ENCODE measurements at places on chromosomes 3 and 15.

DNA sequence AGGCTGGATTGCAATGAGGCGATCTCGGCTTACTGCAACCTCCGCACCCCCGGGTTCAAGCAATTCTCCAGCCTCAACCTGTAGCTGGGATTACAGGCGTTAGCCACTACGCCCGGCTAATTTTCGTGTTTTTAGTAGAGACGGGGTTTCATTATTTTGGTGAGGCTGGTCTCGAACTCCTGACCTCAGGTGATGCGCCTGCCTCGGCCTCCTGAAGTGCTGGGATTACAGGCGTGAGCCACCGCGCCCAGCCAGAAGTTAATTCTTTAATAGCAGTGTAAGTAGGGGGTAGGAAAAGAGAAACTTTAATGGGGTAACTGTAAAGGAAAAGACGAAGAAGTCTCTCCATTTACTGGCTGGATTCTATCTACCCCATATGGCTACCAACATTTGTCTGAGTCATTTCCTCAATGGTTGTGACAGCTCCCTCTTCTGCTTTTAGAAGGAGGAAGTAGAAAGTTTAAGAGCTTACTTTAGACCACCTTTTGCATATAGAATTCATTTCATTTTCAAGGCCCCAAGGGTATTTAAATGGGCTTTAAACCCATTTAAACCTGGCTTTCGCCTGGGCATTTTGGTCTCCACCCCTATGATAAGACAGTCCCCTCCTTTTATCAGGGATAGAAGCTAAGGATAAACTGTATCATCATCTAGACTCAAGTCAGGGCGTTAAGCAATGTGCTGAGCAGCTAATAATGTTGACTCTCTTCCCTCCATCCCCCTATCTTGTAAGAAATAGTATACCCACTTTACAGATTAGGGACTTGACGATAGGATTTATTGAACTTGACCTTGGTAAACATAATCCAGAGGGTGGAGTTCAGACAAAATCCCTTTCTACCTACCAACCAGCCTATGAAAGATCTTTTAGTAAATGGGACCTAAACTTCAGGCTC lies 1.1 kb upstream of the CDV3 start:
- no peak for DNase-seq

DNA sequence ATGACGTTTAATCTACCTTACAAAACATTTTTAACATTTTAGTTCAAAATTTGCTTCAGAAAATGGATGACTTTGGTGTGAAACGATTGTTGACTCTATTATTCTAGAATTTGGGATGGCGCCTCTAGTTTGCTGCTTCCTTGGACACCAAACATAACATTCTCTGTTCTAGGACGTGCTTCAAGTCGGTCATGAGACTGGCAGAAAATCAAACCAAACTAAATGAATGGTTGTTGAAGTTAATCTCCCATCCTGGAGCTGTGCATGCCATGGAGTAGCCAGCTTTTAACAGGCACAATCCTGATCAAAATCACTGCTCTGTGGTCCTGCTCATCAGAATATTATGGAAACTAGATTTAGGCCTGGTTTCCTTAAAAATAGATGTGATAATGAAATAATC lies 9.6 kb upstream of the LRRFIP2 start:
- DNase-seq: no peak

DNA sequence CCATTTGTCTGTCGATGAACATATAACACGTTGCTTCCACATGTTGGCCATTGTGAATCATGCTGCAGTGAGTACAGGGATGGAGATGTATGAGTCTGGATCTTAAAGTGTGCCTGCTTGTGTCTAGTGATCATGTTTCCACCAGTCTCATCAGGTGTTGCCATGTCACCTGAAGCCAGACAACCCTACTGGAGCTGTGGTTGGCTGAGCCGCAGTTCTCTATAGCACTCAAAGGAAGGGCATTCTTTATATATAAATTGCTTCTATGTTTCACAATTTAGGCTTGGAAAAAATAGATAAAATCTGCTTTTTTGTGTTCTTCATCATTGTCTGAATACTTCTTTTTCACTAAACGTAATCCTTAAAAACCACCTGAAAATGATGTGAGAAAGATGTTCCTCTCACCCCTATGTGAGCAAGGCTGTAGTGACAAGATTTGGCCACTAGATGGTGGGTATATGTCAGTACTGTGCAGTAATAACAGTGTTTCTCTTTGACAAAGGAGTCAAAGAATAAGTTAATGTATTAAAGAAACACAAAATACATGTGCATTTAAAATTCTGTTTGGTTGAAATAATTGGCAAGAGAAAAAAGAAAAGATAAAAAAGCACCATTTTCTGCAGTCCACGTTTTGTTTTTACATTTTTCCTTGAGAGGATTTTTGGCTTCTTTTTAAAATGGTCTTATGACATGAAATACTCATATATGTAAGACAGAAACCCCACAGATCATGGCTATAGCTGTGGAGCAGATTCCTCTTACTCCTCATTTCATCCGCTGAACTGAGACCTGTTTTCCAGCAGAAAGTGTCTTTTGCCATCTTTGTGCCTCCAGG lies 394.5 kb upstream of the DPPA4 start:
- peak; percentile 10 for DNase-seq

- peak; percentile 18 for DNase-seq
These were observed 31.4 kb downstream of the NPTN start for GRCh38 chr15:73601451-73602445.

GRCh38 chr3:52456800-52457183 lies 1.4 kb downstream of the NISCH start:
- DNase-seq: no peak

- DNase-seq: no peak
These were observed 53.9 kb downstream of the RAP2B start for GRCh38 chr3:153215966-153216365.

- no peak for DNase-seq
These were observed 90.1 kb upstream of the EPHB3 start for GRCh38 chr3:184471439-184471838.

GRCh38 chr3:65787340-65787739 lies 251.4 kb downstream of the MAGI1 start:
- DNase-seq: no peak

DNA sequence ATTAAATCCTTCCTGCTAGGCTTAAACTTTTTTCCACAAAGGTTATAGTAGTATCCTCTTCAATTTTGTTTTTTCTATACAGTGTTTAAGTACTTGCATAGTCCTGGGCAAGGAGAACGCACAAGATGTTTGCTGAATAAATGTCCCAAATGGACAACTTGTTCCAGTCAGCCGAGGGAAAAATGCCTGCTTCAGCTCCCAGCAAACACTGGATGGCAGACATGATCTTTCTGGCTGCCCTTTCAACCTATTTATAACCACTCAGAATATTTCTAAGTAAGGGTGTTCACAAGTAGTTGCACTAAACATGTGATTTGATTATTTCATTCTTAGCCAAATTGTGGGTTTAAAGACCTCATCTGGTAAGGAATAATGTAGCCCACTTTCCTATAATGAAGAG lies 29.8 kb downstream of the GNB4 start:
- no peak for DNase-seq

DNA sequence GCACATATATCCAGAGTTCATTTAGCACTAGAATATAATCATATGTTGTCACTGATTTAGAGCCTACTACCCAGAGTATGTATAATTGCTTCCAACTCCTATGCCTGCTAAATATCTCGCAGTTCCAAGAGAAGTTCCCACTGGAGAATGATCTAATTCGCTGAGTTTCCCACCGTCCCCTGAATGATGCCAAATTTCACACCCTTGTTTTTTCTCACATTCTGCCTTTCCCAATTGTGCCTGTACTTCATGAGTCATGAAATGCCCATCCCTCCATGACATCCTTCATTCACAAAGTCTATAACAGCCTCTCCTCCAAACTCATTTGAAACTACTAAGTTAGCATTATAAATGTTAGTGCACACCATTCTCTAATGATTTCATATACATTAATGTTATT lies 177.2 kb downstream of the CBLB start:
- no peak for DNase-seq

DNA sequence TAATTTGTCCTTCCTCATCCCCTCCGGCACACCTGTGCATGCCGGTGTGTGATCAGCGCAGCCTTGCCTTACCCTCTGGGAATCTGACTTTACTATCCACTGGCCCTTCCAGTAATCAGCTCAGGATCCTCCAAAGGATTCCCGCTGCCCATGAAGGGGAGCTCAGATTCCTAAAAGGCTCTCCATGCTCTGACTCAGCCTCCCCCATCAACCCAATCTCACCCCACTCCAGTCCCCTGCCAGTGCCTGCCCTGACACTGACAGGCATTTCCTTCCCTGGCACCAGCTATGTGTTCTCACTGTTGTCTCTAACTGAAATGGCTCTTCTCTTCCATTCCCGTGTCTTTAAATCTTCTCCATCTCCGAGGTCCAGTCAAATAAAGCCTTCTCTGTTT lies 7.3 kb upstream of the BCL2A1 start:
- DNase-seq: no peak

GRCh38 chr3:192726385-192726784 lies 956 bp downstream of the FGF12 start:
- no peak for DNase-seq

GRCh38 chr3:49611719-49612118 lies 57.4 kb downstream of the BSN start:
- no peak for DNase-seq

GRCh38 chr3:23611737-23612295 lies 193.9 kb upstream of the UBE2E1 start:
- no peak for DNase-seq

- DNase-seq: no peak
These were observed 86.9 kb upstream of the COL6A5 start for GRCh38 chr3:130258532-130258952.

DNA sequence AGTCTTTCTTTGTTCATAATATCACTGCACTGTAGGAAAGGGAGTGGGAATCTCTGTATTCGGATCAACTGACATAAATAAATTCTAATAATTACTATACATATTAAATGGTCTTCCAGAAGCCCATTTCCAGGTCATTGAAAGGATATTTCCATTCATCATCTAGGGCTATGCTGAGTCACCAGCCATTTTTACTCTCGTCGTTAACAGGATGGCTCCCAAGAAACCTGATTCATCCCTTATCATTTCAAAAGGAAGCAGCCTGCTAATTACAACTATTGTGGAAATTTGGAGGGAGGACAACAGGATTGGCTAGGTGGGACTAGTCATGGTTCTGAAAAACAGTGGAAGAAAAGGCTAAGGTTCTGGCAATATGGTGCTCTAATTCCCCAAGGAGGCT lies 13.6 kb downstream of the GMNC start:
- DNase-seq: no peak

GRCh38 chr15:101198800-101199199 lies 53.0 kb downstream of the CHSY1 start:
- no peak for DNase-seq

DNA sequence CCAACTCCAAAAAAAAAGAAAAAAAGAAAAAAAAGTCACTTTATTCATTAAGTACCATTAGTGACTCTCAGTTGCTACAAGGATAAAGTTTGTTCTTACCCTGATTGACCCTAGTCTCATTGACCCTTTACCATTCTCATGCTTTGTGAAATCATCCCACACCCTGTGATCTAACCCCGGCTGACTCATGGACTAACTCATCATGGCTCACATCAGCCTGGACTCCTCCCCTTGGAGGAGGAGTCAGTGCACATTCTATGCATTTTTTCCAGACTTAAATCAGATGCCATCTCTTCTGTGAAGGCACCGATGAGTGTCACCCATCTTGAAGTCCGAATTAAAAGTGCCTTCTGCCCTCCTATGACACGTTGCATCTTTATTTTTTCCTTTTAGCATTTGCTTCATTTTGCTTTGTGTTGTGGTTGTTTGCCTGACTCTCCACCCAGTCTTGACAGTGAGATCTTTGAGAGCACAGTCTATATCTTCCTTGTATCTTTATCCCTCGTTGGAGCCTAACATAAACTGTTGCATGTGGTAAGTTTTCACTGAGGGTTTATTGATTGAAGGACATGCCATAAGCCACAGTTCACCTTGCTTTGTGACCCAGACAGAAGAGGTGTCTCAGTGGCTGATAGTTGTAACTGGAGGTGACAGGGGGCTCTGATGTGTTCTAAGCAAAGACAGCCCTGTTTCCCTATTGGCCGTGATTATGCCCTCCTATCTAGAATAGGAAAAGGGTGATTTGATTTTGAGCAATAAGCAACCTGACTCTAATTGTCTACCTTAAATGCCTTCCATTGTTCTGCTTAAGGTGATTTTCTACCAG lies 72.1 kb downstream of the IL1RAP start:
- DNase-seq: peak; percentile 25

DNA sequence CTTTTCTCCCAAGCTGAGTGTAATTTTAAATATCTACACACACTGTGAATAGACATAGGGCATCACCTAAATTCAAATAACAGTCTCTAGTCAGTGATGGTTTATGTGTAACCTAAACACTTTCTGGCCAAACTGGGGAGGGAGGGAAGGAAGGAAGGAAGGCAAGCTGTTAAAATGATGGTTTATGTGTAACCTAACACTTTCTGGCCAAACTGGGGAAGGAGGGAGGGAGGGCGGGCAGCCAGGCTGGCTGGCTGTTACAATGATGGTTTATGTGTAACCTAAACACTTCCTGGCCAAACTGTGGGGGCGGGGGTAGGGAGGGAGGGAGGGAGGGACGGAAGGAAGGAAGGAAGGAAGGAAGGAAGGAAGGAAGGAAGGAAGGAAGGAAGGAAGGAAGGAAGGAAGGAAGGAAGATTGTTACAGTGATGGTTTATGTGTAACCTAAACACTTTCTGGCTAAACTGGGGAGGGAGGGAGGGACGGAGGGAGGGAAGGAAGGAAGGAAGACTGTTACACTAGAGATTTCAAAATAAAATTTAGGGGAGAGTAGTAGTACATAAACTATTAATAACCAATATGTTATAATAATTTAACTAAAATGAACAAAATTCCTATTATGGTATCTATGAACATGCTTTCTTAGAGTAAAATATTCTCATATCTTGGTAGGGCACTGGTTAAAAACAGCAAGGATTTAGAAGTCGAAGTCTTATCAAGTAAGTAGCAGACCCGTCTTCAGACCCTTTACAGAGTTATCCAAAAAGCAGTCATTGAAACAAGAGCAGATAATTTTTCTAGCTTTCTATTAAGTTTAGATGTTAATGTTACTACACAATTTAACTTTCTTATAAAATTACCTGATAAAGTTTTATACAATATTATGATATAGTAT lies 148.1 kb downstream of the LMLN start:
- no peak for DNase-seq

DNA sequence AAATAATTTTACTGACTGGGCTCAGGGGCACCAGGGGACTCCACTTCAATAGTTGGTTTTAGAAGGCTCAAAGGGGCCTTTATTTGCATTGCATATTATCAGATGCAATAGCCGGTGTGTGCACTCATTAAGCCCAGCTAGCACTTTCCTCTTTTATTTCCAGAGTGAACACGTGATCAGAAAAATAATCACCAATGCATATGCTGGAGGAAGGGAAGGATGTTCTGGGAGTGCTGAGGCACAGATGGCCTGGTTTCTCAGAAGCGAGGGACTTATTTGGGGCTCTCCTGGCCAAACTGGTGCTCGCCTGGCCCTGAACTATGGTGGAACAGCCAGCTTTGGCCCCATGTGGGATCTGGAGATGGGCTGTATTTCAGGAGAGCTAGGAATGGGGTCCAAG lies 60.4 kb upstream of the SEC13 start:
- DNase-seq: no peak

GRCh38 chr3:85050821-85051220 lies 92.0 kb downstream of the CADM2 start:
- DNase-seq: no peak

Data from HuH-7.5 (cell line).